Stimulated activated CD8-positive, alpha-beta memory T cell treated with anti-CD3 and anti-CD28 coated beads, Interleukin-7, amount 100 ng/mL, for 4 hours (primary cell): ENCODE measurements at places on chromosomes 2 and 18.

GRCh38 chr2:191389288-191389687 lies 144.1 kb downstream of the MYO1B start:
- no peak for DNase-seq

DNA sequence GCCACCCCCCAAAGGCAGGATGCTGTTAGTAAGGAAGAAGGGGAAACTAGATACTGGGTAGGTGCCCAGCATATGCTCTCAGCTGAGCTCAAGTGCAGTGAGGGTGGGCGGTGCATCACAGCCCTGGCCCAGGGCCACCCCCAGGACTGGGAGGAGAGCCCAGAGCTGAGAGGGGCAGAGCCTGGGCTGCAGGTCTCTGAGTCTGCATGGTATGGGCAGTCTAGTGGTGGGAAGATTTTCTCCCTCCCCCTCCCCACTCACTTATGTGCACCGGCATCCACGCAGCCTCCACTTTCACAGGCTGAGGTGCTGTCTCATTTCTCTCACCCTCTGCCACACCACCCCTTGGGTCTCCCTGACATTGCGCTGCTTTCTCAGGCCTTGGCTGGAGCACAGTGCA lies 48.5 kb upstream of the CAB39 start:
- DNase-seq, result no peak

DNA sequence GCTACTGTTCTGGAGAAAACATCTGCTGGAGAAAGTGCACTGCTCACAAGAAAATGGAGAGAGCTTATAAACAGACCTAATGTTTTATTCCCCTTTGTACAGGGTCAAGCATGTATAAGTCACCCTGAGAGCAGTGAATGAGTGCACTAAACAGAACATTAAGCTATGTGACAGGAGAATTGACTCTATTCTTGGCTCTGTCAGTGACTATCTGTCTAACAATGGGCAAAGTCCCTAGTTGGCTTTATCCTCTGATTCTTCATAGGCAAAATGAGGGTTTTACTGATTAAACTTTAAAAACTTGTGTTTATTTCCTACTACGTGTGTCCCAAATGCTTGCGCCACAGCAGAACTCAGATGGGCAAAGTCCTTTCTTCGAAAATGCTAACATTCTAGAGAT lies 655.1 kb upstream of the SLC39A10 start:
- no peak for DNase-seq

GRCh38 chr18:80109676-80110078 lies 615 bp downstream of the ADNP2 start:
- DNase-seq, result no peak

DNA sequence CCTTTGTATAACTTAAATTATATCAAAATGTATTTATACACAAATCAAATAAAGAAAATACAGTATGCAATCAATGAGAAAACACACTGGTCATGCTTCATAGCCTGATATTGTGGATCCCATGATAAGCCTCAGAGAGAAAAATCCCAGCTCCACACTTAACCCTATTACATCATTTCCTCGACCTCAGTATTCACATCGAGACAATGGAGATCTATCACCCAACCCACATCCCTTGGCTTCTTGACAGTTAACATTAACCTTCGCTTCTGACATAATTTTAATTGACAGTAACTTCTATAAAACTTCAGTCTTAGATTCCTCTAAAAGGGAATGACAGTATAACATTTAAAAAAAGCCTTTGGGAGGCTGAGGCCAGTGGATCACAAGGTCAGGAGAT lies 11.6 kb downstream of the TMX3 start:
- DNase-seq, result no peak

- no peak for DNase-seq
Observed at GRCh38 chr18:49241852-49242251, 218.6 kb downstream of the DYM start.

DNA sequence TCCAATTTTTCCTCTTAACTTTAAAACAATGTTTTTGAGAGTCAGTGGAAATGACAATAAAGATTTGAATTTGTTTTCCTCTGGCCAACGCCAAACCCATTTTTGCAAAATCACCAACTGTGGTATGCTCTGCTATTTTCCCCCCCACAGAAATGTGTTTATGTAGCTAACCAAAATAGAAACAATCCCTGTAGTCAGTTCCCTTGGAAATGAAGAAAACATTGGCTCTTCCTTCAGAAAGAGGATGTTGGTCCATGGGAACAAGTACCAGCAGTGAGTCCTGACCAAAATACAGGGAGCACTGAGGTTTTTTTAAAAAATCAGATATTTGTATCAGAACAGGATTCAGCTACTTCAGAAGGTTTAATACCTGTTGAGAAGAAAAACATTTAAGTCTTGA lies 65.3 kb downstream of the SLC40A1 start:
- no peak for DNase-seq

GRCh38 chr18:26465431-26465830 lies 82.9 kb downstream of the KCTD1 start:
- DNase-seq, result no peak
